Tracheal epithelial cell (primary cell): ENCODE measurements at places on chromosomes 7 and 10. TPM values are rescaled to one million over a fixed set of nuclear protein-coding genes. Genes with fewer than 3 reads are reported as not detected.

Gene CNTNAP2
- 0.43 and 2.2 TPM in 2 replicates for total RNA-seq

Gene PRKG1
- 0.24 and 0.43 TPM in 2 replicates for total RNA-seq

Gene IFIT1B
- total RNA-seq = not detected in 2 replicates

Gene BLVRA
- total RNA-seq = 31.3 and 32.0 TPM in 2 replicates

Gene TMEM176B
- total RNA-seq = not detected in 2 replicates

Gene ATOH7
- total RNA-seq = not detected in 2 replicates

Gene DEPP1
- 2.1 and 22.2 TPM in 2 replicates for total RNA-seq
